ENCODE measurements at places on chromosomes 2 and 18.
A peak's percentile ranks its signal among the peaks of the same experiment; 100 is the strongest.

GRCh38 chr2:19709553-19709952, 192.2 kb downstream of the TTC32 start:
- DNase-seq, result no peak

- DNase-seq, result no peak
Observed at GRCh38 chr2:156399224-156399949, 36.8 kb upstream of the GPD2 start.

DNA sequence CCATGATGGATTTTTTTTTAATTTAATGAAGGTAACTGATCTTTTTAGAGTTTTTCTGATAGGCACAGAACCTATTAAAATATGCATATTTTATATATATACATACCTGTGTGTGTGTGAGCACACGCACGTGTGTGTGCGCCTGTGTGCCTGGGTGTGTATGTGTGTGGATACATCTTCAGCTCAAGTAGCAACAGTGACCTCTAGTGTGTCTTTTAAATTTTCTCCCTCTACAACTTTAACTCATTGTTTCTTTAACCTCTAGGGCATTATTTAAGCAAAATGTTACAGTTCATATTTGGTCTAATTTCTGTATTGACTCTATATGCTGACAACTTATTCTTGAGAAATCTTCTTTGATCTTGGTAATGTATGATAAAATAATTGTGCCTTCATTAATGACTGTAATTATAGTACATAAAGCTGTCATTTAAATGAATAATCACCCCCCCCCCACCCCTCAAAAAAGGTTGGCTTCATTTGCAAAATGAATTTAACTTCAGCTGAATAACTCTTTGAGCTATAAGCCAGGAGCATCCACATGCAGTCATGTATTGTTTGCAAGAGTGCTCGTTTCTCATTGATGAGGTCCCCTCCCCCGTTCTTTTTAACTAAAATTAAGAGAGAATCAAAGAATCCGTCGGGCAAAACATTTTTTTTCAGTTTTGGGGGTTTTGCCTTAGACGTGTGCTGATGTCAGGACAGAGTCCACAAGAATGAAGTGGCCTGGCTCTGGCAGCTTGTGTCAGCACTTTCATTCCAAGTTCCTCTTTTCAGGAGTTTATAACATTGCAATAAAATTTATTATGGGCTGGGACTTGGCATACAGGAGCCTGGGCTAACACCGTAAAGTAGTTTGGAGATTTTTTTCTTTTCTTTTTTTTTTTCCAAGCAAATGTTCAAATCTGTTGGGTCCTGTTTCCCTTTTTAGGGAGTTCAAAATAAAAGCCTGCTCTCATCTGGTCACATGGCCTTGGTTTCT, 80.0 kb downstream of the ETAA1 start:
- DNase-seq, result no peak

DNA sequence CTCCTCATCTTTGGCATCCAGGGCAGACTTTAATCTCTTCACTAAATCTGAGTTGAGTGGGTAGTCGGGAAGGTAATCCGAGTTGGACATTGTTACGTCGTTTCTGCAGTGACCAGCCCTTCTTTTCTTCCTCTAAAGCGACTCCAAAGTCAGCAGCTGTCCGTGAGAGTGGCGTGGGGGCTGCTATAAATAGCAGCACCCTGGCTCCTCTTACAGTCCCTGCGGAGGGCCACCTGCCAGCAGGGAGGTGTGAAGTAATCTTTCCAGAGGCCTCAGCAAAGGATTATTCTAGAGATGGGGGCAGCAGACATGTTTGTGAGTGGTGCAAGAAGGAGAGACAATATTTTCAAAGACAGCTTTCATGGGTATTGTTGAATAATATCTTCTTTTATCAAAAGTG, at the start of gene ASB18:
TSS of gene ASB18 (minus strand) at position 151 of the 400 bp plus-strand sequence. CDS start at position 90, 61 bp downstream.
- no peak for DNase-seq

DNA sequence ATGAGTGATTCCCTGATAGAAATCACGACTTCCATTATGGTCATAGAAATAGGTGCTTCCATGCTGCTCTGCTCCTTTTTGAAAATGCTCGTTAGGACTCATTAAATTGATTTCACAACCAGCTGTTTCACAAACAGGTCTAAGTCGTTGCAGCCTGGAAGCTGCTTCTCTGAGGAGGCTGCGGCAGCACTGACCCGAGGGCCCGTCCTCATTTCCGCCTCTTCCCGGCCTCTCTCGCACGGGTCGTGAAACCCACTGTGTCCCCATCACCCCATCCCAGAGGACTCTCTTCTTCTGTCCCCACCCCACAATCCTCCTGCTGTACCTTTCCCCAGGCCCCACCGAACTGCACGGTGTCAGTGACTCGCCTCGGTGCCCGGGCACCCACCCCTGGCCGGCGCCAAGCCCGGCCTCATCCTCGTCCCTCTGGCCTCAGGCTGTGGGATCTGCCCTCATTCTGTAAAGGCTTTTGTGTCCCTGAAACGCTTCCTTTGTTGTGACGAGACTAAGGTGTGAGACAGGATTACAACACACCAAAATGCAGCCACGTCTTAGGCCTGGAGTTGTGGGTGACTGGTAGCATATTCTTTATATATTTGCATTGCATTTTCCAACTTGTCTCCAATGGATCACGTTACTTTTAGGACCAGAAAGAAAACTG, 112.7 kb upstream of the CTDP1 start:
- DNase-seq, result no peak

GRCh38 chr2:179981085-179981484, 26.0 kb downstream of the CWC22 start:
- no peak for DNase-seq

DNA sequence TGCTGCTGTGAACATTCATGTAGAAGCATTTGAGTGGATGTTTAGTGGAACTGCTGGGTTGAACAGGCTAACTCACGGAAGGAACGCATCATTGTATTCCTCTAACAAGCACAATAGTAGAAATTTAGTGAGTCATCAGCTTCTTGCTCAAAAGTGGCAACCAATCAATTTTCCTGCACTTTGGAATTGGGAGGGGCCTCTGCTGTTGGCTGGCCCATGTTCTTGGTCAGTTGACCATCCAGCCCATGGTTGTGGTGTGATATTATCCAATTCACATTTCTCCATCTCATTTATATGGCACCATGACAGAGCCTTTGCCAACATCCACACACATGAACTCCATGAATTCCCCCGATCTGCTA, 95.0 kb downstream of the TNFRSF11A start:
- peak; percentile 64 for DNase-seq

DNA sequence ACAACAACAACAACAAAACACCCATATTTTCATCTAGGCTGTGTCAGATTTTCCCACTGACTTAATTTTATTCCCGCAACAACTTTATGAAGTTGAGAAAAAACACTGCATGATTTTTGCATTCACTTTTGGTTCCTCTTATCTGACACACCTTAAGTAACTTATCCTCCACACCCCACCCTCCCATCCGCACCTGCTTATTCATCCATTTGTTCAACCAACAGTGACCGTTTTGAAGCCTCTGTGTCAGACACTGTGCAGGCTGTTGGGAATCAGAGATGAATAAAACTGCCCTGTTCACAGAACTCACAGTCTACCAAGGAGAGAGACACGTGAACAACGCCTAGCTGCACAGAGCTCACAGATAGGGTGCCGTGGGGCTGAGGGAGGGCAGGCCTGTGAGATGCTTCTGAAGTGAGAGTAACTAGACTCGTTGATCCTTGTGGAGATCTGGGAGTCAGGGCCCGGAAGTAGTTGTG, 7.4 kb downstream of the CNNM4 start:
- DNase-seq, result no peak

- no peak for DNase-seq
Observed at GRCh38 chr18:57730146-57730545, 73.0 kb downstream of the ATP8B1 start.

DNA sequence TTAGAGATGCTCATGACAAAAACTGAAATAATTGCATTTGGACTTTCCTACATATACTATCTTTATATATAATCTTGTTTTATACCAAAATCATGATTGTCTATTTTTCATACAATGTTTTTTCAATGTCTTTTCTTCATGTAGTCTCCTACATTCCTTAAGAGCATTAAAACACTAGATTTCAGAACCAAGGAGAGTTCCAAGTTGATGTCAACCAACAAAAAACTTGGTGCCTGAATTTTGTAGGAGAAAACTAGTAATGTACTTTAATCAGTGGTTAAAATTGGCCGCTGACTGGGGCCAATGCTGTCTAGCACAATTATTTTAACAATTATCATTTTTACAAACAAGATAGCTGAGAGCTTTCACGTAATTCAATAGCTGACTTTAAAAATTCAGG, 678.8 kb downstream of the DCC start:
- no peak for DNase-seq

- no peak for DNase-seq
Observed at GRCh38 chr2:156907806-156908205, 349.7 kb upstream of the GALNT5 start.

DNA sequence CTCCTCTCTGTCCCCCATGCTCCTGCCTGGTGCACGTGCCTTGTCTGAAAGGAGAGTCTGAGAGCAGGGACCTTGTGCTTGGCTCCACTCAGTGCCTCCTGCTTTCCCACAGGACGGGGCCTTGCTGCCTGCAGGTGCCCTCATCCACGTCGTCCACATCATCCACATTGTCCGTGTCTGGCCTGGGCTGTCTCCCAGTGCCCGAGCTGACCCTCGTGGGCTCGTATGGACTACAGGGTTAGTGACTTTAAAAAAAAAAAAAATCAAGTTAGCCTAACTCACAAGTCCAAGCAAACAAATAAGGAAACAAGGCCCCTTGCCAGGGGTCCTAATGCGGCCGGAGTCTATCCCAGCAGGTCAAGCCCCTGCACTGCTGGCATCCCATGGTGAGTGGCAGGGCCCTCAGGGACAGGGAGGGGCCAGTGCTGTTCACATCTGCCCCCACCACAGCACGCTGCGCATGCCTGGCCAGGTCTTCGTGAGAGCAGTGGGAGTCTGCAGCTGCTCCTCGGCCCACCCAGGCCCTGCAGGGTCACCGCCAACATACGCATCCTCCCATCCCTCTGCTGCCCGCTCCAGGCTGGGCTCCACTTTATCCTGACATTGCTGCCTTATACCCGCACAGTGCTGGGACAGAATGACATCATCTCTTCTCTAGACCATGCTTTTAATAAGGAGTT, 232.6 kb downstream of the NDUFA10 start:
- DNase-seq, result no peak

All from epithelial cell of proximal tubule (primary cell).